ENCODE measurements at places on chromosomes 12 and 14. TPM values are rescaled to one million over a fixed set of nuclear protein-coding genes. Genes with fewer than 3 reads are reported as not detected.

DNA sequence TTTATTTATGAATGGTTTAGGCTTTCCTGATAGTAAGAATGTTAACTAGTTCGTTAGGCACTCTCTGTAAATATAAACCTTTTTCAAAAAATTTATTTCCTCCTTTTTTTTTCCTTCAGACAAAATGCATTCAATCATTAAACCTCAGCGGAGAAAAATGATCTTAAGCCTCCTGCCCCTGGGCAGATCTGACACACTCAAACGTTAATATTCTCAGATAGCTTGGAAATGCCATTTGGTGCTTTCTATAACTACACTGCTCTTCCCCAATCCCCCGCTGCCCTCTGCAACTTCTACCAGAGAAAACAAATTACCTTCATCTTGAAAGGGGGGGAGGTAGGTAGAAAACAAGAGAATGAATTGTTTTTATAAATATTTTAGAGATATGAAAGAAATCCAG is 521.2 kb downstream of the MED13L start:
- no peak for DNase-seq

DNA sequence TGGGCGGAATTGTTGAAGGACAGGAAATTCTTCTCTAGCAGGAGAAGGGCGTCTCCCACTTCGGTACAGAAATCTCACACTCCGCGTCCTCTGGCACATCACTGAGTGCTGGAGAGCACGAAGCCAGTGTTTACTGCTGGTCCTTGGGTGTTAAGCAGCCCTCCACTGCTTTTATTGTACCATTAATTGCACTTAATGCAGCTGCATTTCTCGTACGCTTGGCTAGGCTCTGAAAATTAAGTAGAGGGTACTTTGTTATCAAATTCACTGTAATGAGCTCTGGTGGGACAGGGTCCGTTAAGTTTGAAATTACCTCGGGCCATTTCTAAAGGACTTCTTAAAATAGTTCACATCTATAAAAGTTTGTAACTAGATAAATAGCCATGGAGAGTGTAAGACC is 411.2 kb downstream of the NPAS3 start:
- no peak for DNase-seq

The AP4S1 gene
- total RNA-seq = 3.7 TPM

The DNAI7 gene
- not detected for total RNA-seq

The PLEKHD1 gene
- not detected for total RNA-seq

Data from glomerular endothelial cell (primary cell).